ENCODE measurements at places on chromosomes 16 and 17.
A peak's percentile ranks its signal among the peaks of the same experiment; 100 is the strongest.

GRCh38 chr17:35056013-35056412 lies 7.5 kb downstream of the RFFL start:
- DNase-seq, result no peak

GRCh38 chr16:85908444-85908843 lies 9.5 kb downstream of the IRF8 start:
- DNase-seq, result no peak

GRCh38 chr16:73298562-73298961 lies 250.6 kb upstream of the ZFHX3 start:
- DNase-seq, result no peak

- DNase-seq, result peak; percentile 46
Observed at GRCh38 chr17:3917391-3917931, 1.2 kb upstream of the P2RX1 start.

Measured in foreskin fibroblast (primary cell).